ENCODE measurements at places on chromosomes 5 and 9.

GRCh38 chr5:169020102-169020501 lies 280.8 kb downstream of the SLIT3 start:
- DNase-seq, result peak; percentile 16

GRCh38 chr5:122363623-122364022 lies 51.6 kb downstream of the SNCAIP start:
- no peak for DNase-seq

DNA sequence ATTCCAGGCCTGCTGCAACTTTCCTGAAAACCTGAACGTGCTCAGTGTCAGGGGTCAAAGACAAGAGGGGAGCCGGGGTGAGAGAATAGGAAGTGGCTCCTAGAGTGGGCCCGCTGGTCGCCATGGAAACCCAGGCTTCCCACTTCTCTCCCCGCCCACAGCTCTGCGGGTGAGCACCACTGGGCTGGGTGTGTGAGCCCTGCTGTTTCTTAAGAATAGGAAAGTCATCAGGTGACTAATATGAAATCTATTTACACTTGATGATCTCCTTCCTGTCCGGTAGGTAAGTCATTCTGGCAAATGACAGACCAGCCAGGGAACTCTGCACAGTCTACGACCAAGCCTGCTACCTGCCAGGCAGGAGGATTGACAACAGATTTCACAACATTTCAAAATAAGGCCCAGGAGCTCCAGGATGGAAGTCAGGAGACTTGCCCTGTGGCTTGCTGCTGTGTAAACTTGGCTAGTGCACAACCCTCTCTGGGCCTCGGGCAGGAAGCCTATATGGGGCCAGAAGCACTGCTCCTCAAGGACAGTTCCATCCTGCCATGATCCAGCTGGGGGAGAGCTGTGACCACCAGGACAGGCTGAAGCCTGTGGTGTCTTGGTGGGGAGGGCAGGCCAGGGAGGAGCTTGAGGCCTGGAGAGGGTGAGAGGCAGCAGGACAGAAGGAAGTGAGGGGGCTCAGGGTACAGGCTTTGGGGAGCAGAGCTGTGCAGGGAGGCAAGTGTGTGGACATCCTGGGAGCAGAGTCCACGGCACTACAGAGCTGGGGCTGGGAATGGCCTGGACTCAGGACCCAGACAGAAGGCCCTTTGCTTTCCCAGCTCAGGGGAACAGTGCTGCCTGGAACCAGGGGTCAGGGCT lies 60.6 kb downstream of the SHB start:
- peak; percentile 92 for DNase-seq

DNA sequence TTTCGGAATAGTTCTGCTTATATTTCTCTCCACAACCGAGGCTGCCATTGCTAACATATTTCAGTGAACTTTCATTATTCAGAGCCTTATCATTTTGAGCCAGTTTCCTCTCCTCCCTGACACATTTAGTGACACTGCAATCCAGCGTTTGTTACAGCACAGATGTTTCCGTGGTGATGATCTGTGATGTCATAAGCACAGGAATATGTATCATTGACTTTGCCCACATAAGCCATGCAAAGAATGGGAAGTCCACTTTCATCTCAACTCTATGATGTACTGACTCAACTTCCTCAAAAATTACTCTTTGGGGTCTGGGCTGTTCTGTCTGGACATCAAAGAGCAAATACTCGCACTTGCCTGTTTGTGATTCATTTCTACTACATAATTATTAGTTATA lies 291.8 kb downstream of the EBF1 start:
- peak; percentile 37 for DNase-seq

- DNase-seq, result no peak
These were observed 41.0 kb upstream of the SEMA4D start for GRCh38 chr9:89538871-89539270.

- DNase-seq, result no peak
These were observed 16.3 kb upstream of the MAML1 start for GRCh38 chr5:179716286-179716685.

- no peak for DNase-seq
These were observed 127.1 kb upstream of the SLCO6A1 start for GRCh38 chr5:102625928-102626327.

DNA sequence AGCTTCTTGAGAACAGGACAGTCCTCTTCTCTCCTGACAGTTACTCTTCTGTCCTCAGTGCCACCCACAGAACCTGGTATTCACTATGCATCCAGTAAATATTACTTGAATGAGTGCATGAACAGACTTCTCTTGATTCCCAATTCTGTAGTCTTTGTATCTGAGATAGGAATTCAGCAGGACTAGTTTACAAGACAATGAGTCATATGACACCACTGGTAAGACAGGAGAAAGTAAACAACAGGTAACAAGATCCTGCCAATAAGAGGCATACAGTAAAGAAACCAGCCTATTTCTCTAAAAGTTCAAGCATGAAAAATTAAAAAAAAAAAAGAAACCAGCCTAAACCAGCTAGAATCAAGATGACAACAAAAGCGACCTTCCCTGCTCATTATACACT lies 6.2 kb downstream of the ZNF883 start:
- DNase-seq, result no peak

GRCh38 chr9:127197861-127198430 lies 66.6 kb upstream of the GARNL3 start:
- no peak for DNase-seq

- DNase-seq, result peak; percentile 79
These were observed 42.1 kb downstream of the OTULIN start for GRCh38 chr5:14706615-14707021.

GRCh38 chr9:20023961-20024571 lies 235.2 kb upstream of the SLC24A2 start:
- no peak for DNase-seq

- no peak for DNase-seq
These were observed 189.8 kb downstream of the HINT1 start for GRCh38 chr5:130975299-130975698.

- DNase-seq, result peak; percentile 33
These were observed 59.1 kb downstream of the TLR4 start for GRCh38 chr9:117763314-117763713.

- peak; percentile 62 for DNase-seq
These were observed 57.0 kb downstream of the C9orf153 start for GRCh38 chr9:86202338-86202882.

DNA sequence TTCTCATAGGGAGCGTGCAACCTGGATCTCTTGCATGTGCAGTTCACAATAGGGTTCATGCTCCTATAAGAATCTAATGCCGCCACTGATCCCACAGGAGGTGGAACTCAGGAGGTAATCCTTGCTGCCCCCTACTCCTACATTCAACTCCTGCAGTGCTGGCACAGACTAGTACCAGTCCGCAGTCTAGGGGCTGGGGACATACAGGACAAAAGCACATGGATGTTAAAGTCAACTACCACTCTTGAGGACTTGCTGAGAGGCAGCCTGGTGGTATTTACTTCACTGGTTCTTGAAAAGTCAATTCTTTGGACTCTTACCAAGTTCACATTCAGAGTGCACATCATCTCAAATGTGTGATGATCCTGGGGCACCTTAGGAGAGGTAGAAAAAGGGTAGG lies 33.0 kb downstream of the MTMR12 start:
- DNase-seq, result no peak

DNA sequence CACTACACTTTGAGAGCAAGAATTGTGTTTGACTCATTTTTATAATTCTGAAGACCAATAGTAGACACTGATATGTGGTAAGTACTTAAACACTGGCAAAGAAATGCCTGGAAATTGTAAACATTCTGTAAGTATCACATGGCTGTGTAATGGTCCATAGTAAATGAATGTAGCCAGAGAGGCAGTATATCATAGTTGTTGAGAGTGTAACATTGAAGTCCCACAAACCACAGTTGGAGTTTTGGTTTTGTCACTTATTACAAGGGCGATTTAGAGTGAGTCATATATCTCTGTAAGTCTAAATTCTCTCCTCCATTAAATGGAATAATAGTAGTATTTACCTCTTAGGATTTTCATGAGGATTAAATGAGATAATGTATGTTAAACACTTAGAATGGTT lies 181.1 kb upstream of the MEF2C start:
- no peak for DNase-seq

DNA sequence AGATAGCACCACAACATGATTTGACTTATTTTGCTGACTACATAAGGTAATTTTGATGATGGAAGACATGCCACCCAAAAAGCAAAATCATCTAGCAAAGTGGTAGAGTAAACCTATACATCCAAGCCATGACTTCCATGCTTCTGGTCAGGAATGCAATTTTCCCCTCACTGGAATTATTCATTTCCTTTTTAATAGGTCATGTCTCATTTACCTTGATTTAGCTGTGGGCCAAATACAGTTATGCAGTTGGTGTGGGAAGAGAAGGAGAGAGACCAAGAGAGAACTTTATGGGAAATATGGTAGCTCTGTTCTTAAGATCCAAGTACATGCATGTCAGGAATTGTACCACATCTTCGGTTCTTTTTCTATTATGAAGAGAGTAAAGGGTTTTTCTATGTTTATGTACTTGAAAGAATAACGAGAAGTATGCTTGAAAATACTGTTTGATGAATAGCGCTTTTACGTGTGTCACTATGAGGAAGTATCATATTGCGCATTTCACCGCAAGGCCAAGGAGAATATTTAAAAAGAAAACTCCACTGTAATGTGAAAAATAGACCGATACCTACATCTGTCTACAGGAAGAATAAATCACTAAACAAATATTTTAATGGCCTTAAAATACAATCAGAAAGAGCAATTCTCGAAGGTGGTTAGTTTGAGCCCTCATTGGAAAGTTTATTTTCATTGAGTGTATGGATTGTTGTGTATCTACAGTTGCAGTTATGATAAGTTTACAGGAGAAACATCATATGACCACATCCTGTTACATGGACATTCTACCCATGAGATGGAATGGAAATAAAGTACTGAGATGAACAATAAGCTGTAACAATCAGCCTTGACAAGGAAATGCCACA lies 134.0 kb downstream of the FOXD1 start:
- DNase-seq, result no peak

DNA sequence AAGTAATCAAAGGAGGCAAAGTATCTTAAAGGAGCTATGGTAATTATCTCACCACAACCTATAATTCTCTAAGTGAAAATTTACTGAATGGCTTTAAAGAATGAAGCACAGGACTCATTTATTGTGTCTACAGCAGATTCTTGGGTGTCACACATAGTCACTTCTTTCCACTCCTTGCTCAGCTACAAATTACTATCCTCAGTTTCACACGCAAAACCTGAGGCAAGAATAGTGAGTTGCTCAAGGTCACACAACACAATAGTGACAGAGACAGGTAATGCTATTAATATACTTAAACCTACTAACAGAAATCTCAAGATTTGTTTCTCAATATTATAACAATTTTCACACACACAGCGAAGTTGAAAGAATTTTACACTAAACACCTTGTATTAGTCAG lies 120.9 kb upstream of the STK32A start:
- no peak for DNase-seq

GRCh38 chr5:145697251-145697990 lies 137.7 kb downstream of the PRELID2 start:
- peak; percentile 71 for DNase-seq

DNA sequence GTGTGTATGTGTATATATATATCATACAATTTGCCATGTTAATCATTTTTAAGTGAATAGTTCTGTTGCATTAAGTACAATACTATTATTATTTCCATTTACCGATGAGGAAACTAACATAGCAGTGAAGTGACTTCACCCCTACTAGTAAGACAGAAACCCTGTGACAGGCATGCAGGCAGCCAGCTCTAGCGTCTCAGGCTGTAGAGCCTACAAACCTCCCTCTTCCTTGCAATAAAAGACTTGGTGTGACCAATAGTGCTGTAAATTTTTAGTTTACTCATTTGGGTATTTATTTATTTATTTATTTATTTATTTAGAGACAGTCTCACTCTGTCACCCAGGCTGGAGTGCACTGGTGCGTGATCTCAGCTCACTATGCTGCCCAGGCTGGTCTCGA lies 24.7 kb downstream of the FNBP1 start:
- DNase-seq, result no peak

- no peak for DNase-seq
These were observed 37.8 kb upstream of the ANKH start for GRCh38 chr5:14909369-14909768.

DNA sequence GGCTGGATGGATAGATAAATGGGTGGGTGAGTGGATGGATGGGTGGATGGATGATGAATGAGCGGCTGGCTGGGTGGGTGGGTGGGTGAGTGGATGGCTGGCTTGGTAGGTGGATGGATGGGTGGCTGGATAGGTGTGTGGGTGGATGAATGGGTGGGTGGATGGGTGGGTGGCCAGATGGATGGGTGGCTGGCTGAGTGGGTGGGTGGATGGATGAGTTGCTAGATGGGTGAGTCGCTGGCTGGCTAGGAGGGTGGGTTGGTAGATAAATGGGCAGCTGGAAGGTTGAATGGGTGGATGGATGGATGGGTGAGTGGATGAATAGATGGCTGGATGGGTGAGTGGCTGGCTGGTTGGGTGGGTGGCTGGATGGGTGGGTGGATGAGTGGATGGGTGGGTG lies 27.9 kb upstream of the CEP72 start:
- DNase-seq, result no peak

DNA sequence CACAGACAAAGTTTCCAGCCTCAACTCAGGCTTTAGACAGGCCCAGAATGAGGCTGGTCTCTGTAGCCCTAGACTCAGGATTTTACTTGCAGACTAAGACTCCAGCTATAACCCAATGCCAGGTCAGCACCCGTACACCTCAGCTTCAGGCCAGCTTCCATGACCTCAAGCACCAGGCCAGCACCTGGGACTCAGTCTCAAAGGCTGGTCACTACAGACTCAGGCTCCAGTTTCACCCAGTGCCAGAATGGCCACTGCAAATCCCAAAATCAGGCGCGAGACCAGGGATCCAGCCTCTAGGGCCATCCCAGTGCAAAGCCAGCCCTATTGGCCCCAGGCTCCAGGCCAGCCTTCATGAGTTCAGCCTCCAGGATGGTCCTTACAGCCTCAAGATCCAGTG lies 44.9 kb downstream of the C9 start:
- no peak for DNase-seq

GRCh38 chr9:133105461-133105770 lies 15.6 kb downstream of the RALGDS start:
- no peak for DNase-seq

DNA sequence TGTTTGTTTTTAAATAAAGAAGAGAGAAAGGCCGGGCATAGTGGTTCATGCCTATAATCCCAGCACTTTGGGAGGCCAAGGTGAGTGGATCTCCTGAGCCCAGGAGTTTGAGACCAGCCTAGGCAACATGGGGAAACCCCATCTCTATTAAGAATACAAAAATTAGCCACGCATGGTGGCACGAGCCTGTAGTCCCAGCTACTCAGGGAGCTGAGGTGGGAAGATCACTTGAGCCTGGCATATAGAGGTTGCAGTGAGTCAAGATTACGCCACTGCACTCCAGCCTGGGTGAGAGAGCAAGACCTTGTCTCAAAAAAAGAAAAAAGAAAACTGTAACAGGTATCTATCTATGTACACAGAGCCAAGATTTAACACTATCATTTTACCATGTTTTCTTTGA lies 34.2 kb upstream of the CDC42SE2 start:
- no peak for DNase-seq
